ENCODE measurements at places on chromosomes 1 and 21. TPM values are rescaled to one million over a fixed set of nuclear protein-coding genes. Genes with fewer than 3 reads are reported as not detected.
A peak's percentile ranks its signal among the peaks of the same experiment; 100 is the strongest.

Gene CNKSR1
- 0.19 TPM for polyA plus RNA-seq

Gene ITPKB
- 7.2 TPM for polyA plus RNA-seq

Gene FNDC10
- polyA plus RNA-seq = 2.2 TPM

Gene NHLH1
- 0.60 TPM for polyA plus RNA-seq

Gene CFHR5
- polyA plus RNA-seq = not detected

Gene NCAM2
- 0.11 TPM for polyA plus RNA-seq

Gene AMY1A
- not detected for polyA plus RNA-seq

Gene LCE1A
- not detected for polyA plus RNA-seq

Gene GJB3
- not detected for polyA plus RNA-seq

Gene GBP2
- polyA plus RNA-seq = 13.1 TPM

GRCh38 chr1:1599030-1599934, 653 bp downstream of the FNDC10 start:
- no peak for DNase-seq
- no peak overlapping the region for H3K4me3 ChIP-seq
- no peaks in the 10 kb centered on the region for H3K36me3 ChIP-seq
- peaks cover 18% of the 10 kb centered on the region for H3K27me3 ChIP-seq

GRCh38 chr1:203444171-203444576, 31.4 kb upstream of the PRELP start:
- DNase-seq = no peak
- H3K27ac ChIP-seq = no peak overlapping the region
- no peaks in the 10 kb centered on the region for H3K36me3 ChIP-seq
- H3K4me3 ChIP-seq = no peak overlapping the region

GRCh38 chr1:59345221-59345620, 48.3 kb downstream of the FGGY start:
- no peaks in the 10 kb centered on the region for H3K36me3 ChIP-seq
- no peaks in the 10 kb centered on the region for H3K27me3 ChIP-seq
- no peaks in the 10 kb centered on the region for H3K4me1 ChIP-seq
- no peak overlapping the region for H3K27ac ChIP-seq

- no peak overlapping the region for H3K4me3 ChIP-seq
- H3K27me3 ChIP-seq = no peaks in the 10 kb centered on the region
- H3K27ac ChIP-seq = no peak overlapping the region
- no peak for DNase-seq
- no peaks in the 10 kb centered on the region for H3K36me3 ChIP-seq
- H3K4me1 ChIP-seq = no peaks in the 10 kb centered on the region
Observed at GRCh38 chr1:49098866-49099265, 322.2 kb upstream of the BEND5 start.

GRCh38 chr1:115757326-115757725, 11.2 kb downstream of the CASQ2 start:
- no peak for DNase-seq
- H3K27me3 ChIP-seq = no peaks in the 10 kb centered on the region
- H3K36me3 ChIP-seq = no peaks in the 10 kb centered on the region
- H3K4me3 ChIP-seq = no peak overlapping the region

DNA sequence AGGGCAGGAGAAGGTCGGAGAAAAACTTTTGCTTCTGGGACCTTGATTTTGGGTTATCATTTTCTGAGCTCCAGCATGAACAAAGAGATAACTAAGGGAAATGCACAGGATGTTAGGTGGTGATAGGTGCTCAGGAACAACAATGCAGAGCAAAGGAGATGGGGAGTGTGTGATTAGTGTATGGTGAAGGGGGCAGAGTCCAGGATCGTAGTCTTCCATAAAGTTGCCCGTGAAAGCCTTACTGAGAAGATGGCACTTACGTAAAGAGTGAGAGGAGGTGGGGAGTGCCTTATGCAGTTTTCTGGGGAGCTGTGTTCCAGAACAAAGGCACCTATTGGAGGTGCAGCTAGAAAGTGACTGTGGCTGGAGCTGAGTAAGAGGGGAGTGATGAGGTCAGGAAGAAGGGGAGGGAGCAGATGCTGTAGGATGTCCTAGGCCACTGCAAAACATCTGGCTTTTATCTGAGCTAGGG, 11.6 kb downstream of the KCNK1 start:
- H3K36me3 ChIP-seq = no peaks in the 10 kb centered on the region
- no peak overlapping the region for H3K4me3 ChIP-seq
- H3K27ac ChIP-seq = no peak overlapping the region
- no peaks in the 10 kb centered on the region for H3K4me1 ChIP-seq

- H3K36me3 ChIP-seq = no peaks in the 10 kb centered on the region
- DNase-seq = no peak
- no peak overlapping the region for H3K27ac ChIP-seq
- no peak overlapping the region for H3K4me3 ChIP-seq
- no peaks in the 10 kb centered on the region for H3K27me3 ChIP-seq
- H3K4me1 ChIP-seq = no peaks in the 10 kb centered on the region
Observed at GRCh38 chr1:167013108-167013929, 24.2 kb downstream of the MAEL start.

DNA sequence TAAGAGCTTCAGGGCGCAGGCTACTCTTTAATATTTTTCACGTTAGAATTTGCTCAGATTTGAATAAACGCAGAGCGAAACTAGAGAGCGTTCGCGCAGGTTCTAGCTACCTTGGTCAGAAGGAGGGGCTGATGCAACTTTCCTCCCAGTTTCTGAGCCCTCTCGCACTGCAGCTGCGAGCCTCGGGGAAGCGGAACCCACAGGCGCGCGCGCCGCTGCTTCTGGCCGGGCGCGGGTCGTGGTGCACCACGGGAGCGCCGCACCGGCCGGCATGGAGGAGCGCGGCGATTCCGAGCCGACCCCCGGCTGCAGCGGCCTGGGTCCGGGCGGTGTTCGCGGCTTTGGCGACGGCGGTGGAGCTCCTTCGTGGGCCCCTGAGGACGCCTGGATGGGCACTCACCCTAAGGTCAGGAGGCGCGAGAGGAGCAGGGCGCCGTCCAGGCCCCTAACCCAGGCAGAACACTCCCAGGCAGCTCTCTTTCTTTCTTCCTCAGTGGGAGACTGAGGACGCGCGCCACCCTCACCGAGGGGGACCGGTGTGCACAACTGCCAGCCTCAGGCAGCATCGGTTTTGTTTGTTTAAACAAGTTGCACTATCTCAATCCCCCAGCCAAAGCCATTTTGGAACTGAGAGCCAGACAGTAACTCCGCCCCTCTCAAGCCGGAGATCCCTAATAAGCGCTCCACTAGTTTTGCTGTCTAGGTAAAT, at the start of gene TSEN15:
TSEN15 (plus strand) TSS at position 246 of the 709 bp plus-strand sequence; CDS start at position 272, 26 bp downstream.
- H3K27me3 ChIP-seq = peaks cover 17% of the 10 kb centered on the region
- peak; percentile 75 for DNase-seq
- H3K36me3 ChIP-seq = peaks cover 3% of the 10 kb centered on the region
- H3K4me1 ChIP-seq = peaks cover 11% of the 10 kb centered on the region
- H3K4me3 ChIP-seq = peak within 1 kb of the TSS; percentile 85

DNA sequence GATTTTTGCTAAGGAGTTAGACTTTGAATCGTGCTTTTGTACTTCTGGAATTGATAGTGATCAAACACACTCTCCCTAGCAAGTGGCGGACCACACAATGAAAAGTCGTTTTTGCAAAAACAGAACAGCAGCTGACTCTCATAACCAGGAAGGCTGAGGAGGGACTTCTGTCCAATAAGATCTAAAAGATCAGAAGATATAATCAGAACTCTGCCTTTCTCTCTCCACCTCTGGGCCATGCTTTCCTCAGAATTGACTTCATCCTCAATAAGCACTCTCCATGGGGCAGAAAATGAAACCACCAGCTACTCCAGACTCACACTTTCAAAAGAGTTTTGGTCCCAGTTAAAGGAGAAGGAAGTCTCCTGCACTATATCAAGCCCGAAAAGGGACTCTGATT, 55.3 kb upstream of the SAMD13 start:
- H3K4me3 ChIP-seq = no peak overlapping the region
- H3K27ac ChIP-seq = peak overlapping the region; percentile 90
- no peaks in the 10 kb centered on the region for H3K27me3 ChIP-seq

GRCh38 chr1:72006092-72006491, 276.2 kb downstream of the NEGR1 start:
- no peak for DNase-seq
- no peaks in the 10 kb centered on the region for H3K36me3 ChIP-seq
- no peak overlapping the region for H3K27ac ChIP-seq
- H3K27me3 ChIP-seq = no peaks in the 10 kb centered on the region
- no peaks in the 10 kb centered on the region for H3K4me1 ChIP-seq
- no peak overlapping the region for H3K4me3 ChIP-seq

DNA sequence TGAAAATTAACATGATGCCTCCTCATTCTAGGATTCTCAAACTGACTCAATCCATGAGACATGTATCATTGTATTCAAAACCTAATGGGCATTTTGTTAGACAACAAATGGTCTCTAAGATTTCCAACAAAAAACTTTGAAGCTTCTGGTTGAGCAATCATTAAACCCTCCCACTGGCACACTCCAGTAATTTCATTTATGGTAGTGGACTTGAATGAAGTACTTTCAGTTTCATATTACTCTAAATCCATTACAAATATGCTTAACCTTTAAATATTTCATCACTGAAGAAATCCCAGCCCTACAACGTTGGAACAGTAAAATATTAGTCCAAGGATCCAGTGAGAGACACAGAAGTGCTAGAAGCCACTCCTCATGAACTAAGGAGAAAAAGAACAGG, 43.5 kb downstream of the GBP6 start:
- no peak overlapping the region for H3K27ac ChIP-seq
- H3K36me3 ChIP-seq = no peaks in the 10 kb centered on the region
- no peaks in the 10 kb centered on the region for H3K27me3 ChIP-seq
- H3K4me1 ChIP-seq = no peaks in the 10 kb centered on the region
- no peak for DNase-seq
- no peak overlapping the region for H3K4me3 ChIP-seq

DNA sequence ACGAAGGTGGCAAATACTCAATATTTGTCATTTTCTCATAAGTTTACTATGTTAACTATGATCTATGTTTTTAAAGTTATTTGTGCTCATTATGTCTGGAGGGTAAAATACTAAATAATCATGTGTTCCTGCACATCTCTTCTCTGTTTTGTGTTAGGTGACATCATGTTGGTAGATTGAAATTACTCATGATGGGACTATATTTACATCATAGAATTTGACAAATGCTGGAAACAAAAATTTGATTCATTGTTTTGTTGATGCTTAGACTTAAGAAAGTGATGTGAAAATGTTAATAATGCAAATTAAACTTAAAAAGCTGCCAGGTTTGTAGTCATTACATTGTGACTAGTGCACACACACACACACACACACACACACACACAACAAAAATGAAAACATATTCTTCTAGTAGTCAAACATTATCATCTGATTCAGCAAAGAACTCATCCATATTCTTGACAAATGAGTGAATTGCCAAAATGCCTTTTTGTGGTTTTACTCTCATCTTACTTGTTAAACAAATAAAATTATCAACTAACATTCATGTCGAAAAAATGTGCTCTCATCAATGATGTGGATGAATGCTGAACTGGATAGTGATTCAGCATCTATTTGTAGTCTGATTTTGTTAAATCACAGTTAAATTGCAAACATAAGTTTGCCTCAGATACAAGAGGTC, 870.7 kb downstream of the BRINP3 start:
- no peak overlapping the region for H3K4me3 ChIP-seq
- no peak overlapping the region for H3K27ac ChIP-seq
- no peaks in the 10 kb centered on the region for H3K27me3 ChIP-seq
- no peaks in the 10 kb centered on the region for H3K4me1 ChIP-seq
- no peak for DNase-seq

GRCh38 chr1:143661418-143662101, 310.2 kb downstream of the FAM72C start:
- peaks cover 7% of the 10 kb centered on the region for H3K27me3 ChIP-seq
- H3K4me1 ChIP-seq = no peaks in the 10 kb centered on the region
- no peak overlapping the region for H3K27ac ChIP-seq
- no peak overlapping the region for H3K4me3 ChIP-seq

DNA sequence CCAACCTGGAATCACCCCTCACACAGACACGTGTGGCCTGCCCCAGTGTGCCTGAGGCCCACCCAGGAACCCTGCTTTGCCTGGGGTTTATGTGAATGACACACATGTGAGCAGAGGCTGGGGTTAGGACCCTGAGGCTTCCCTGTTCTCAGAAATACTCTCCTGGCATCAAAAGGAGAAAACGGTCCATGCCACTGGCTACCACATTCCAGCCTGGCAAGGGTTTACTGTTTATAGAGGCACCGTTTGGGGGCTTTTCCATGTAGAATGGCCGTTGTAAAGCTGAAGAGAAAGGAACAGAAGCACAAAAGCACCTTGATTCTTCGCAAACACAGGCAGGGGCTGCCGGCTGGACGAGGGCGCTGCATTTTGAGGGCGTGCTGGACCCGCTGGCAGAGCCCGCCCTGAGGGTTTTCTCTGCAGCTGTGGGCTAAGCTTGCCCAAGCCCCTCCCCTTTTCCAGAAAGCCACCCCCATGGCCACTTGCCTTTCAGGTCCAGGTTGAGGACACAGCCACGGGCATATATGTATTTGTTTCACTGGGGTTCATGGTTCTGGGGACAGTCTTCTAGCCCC, 13.0 kb downstream of the TFF3 start:
- no peaks in the 10 kb centered on the region for H3K36me3 ChIP-seq
- H3K4me3 ChIP-seq = no peak overlapping the region
- no peak overlapping the region for H3K27ac ChIP-seq
- peaks cover 10% of the 10 kb centered on the region for H3K4me1 ChIP-seq
- DNase-seq = no peak

- H3K27ac ChIP-seq = no peak within 1 kb of the TSS
- DNase-seq = no peak
- no peaks in the 10 kb centered on the region for H3K4me1 ChIP-seq
- no peak within 1 kb of the TSS for H3K4me3 ChIP-seq
- H3K27me3 ChIP-seq = peaks cover under 1% of the 10 kb centered on the region
Observed at GRCh38 chr1:68449901-68450300, at the start of gene RPE65. Gene RPE65 (minus strand): TSS chr1:68449954. CDS start chr1:68449905, 49 bp downstream.

GRCh38 chr21:28580585-28580984, 412.1 kb downstream of the LTN1 start:
- H3K27ac ChIP-seq = no peak overlapping the region
- no peaks in the 10 kb centered on the region for H3K27me3 ChIP-seq
- no peaks in the 10 kb centered on the region for H3K36me3 ChIP-seq
- DNase-seq = no peak
- no peak overlapping the region for H3K4me3 ChIP-seq

- DNase-seq = no peak
- H3K27ac ChIP-seq = no peak overlapping the region
- peaks cover 13% of the 10 kb centered on the region for H3K4me1 ChIP-seq
- H3K27me3 ChIP-seq = no peaks in the 10 kb centered on the region
- H3K36me3 ChIP-seq = no peaks in the 10 kb centered on the region
- no peak overlapping the region for H3K4me3 ChIP-seq
Observed at GRCh38 chr1:1371364-1371745, 3.7 kb downstream of the AURKAIP1 start.

GRCh38 chr1:80929868-80930508, 870.7 kb upstream of the ADGRL2 start:
- no peak overlapping the region for H3K4me3 ChIP-seq
- H3K27me3 ChIP-seq = no peaks in the 10 kb centered on the region
- H3K27ac ChIP-seq = no peak overlapping the region
- H3K36me3 ChIP-seq = no peaks in the 10 kb centered on the region

- no peak for DNase-seq
- H3K27me3 ChIP-seq = no peaks in the 10 kb centered on the region
- no peaks in the 10 kb centered on the region for H3K36me3 ChIP-seq
- no peak overlapping the region for H3K27ac ChIP-seq
- H3K4me3 ChIP-seq = no peak overlapping the region
Observed at GRCh38 chr1:204782118-204782700, 88.5 kb upstream of the NFASC start.
